SIG-M5 (cell line): ENCODE measurements at places on chromosomes 16 and 17.

DNA sequence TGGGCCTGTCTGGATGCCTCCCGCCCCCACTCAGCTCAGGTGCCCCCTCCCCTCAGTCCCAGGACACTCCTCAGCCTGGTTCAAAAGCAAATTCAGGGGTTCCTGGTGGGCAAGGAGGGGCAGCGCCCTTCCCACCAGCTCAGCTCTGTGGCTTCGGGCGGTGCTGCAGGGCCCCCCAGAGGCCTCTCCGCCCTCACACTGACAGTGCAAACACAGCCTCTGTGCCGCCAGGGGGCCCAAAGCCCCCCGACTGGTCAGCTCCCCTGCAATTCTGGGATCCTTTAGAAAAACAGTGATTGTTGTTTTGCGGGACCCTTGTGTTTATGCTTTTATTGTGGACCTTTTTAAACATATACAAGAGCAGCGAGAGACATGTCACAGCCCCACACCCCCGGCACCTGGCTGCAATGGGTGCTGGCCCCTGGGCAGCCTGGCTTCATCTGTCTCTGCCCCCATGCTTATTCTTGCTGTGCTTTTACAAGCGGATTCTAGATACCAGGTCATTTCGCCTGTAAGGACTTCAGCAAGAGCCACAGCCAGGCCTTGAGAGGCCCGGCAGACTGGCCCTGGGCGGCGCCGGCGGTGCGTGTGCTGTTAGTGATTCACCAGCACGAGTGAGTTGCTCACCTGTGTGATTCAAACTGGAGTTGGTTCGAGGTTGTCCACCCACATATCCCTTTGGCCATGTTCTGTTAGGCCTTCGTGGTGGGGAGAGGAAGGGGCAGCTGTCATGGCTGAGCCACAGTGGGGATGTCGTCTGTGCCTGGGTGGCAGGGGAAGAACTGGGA is 21.2 kb downstream of the ZNF469 start:
- no peak for DNase-seq

- no peak for DNase-seq
Observed at GRCh38 chr17:81656118-81656743, at the start of gene PDE6G. Gene PDE6G, minus strand, starts transcription at chr17:81656542. Its CDS starts 3,237 bp downstream, at chr17:81653305.

- no peak for DNase-seq
Observed at GRCh38 chr17:41943492-41943891, 13.1 kb downstream of the ODAD4 start.

- DNase-seq: no peak
Observed at GRCh38 chr16:55605754-55606336, 39.4 kb downstream of the CAPNS2 start.

- DNase-seq: no peak
Observed at GRCh38 chr17:50939795-50940684, 73.9 kb upstream of the TOB1 start.

GRCh38 chr16:62390214-62390613 is 354.0 kb upstream of the CDH8 start:
- no peak for DNase-seq

- DNase-seq: no peak
Observed at GRCh38 chr17:62925267-62925836, 40.7 kb upstream of the TANC2 start.

DNA sequence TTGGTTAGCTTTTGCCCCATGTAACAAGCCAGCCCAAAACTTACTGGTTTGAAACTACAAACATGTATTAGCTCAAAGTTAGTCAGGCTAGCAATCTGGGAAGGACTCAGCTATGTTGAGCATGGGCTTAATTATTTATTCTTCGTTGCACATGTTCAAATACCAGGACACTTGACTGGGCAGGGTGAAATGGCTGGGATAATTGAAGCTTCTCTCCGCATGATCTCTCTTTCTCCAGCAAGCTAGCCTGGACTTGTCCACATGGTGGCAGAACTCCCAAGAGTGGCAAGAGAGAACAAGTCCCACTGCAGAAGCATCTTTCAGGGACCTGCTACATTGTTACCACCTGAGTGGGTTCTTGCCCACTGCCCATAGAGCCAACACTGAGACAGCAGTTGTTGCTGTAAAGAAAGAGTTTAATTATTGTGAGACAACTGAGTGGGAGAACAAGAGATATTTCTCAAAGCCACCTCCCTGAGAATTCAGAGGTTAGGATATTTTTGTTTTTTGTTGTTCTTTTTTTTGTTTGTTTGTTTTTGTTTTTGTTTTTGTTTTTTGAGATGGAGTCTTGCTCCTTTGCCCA is 16.8 kb upstream of the ATF7IP2 start:
- no peak for DNase-seq

- DNase-seq: no peak
Observed at GRCh38 chr16:50386774-50387173, 18.0 kb upstream of the BRD7 start.

GRCh38 chr17:46742565-46743270 is 75.8 kb downstream of the WNT3 start:
- no peak for DNase-seq
